ENCODE measurements at places on chromosomes 12 and 14. TPM values are rescaled to one million over a fixed set of nuclear protein-coding genes. Genes with fewer than 3 reads are reported as not detected.

The TRHDE gene
- 0.22 TPM for total RNA-seq

The ST8SIA1 gene
- total RNA-seq = 1.8 TPM

GRCh38 chr12:123131879-123132402, 18.9 kb downstream of the PITPNM2 start:
- no peak for DNase-seq

GRCh38 chr14:53153702-53154112, 584 bp upstream of the DDHD1 start:
- no peak for DNase-seq

- peak; percentile 65 for DNase-seq
Observed at GRCh38 chr12:24034160-24034559, 84.7 kb upstream of the SOX5 start.

DNA sequence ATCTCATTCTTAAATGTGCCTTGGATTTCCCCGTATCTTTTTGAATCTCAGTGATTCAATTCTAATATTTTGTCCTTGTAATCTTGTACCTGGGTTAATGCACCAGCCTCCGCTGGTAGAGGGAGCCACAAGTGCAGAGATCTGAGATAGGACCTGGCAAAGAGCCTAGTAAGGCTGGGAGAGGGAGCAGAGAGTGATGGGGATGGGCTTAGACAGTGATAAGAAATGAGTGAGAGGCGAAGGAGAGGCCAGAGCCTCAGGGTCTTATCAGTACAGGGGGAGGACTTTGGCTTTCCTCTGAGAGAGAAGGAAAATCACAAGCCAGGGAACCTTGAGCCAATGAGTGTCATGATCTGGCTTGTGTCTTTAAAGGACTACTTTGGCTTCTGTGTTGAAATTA, 30.5 kb upstream of the LMNTD1 start:
- DNase-seq = peak; percentile 17

DNA sequence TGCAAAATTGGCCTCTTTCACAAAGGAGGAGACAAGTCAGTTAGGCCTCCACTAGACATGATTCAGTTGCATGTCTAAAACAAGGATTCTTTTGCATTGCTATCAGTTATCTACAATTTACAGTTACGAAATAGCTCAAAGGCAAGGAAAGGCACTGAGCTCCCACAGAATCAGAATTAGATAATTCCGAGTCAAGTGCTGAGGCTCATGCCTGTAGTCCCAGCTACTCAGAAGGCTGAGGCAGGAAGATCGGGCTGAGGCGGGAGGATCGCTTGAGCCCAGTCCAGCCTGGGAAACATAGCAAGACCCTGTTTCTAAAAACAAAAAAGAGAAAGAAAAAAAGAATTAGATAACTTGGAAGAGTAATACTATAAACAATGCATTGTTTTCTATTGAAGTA, 12.3 kb upstream of the RTRAF start:
- DNase-seq = no peak

The OR6C2 gene
- total RNA-seq = not detected

- no peak for DNase-seq
Observed at GRCh38 chr12:39372204-39372925, 70.6 kb downstream of the KIF21A start.

DNA sequence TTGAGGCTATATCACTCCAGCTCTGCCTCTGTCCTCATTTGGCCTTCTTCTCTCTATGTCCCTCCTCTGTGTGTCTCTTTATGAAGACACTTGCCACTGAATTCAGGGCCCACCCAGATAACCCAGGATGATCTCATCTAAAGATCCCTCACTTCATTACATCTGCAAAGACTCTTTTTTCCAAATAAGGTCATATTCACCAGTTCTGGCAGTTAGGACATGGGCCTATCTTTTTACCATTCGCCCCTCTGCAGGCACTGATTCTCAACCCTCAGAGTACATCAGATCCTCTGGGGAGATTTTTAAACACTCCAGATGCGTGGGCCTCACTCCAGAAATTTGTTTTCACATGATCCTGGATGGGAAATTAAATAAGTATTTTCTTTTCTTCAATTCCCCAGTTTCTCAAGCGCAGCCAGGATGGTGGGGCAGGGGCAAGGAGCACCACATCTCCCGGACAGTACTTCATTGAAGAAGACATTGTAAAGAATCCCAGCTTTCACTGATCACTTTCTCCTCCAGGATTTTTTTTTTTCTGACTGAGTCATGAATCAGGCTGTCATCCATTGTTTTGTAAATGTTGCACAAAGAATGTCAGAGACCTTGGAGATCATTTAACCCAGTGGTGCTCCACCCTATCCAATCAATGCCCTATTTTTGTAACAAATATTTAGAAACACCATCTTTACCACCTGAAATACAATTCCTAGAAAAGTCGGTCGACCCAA, 27.4 kb downstream of the CRACR2A start:
- no peak for DNase-seq

- no peak for DNase-seq
Observed at GRCh38 chr12:2353281-2353680, 300.5 kb downstream of the CACNA1C start.

GRCh38 chr12:38157933-38158401, 158.6 kb upstream of the ALG10B start:
- DNase-seq = no peak
